Activated CD4-positive, alpha-beta T cell treated with anti-CD3 and anti-CD28 coated beads for 4 hours (primary cell): ENCODE measurements at places on chromosomes 2 and 18.

DNA sequence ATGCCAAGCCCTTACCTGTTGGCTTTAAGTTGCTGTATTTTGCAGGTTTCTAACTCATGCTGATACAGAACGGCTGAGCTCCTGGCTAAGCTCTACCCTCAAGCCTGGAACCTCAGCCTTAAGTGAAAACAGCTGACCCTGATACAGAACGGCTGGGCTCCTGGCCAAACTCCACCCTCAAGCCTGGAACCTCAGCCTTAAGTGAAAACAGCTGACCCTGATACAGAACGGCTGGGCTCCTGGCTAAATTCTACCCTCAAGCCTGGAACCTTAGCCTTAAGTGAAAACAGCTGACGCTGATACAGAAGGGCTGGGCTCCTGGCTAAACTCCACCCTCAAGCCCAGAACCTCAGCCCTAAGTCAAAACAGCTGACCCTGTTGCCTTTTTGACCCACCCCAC, 17.6 kb upstream of the DNER start:
- no peak for DNase-seq

- no peak for DNase-seq
Measured at GRCh38 chr18:64747803-64748202, 598.9 kb upstream of the LINC00305 start.

DNA sequence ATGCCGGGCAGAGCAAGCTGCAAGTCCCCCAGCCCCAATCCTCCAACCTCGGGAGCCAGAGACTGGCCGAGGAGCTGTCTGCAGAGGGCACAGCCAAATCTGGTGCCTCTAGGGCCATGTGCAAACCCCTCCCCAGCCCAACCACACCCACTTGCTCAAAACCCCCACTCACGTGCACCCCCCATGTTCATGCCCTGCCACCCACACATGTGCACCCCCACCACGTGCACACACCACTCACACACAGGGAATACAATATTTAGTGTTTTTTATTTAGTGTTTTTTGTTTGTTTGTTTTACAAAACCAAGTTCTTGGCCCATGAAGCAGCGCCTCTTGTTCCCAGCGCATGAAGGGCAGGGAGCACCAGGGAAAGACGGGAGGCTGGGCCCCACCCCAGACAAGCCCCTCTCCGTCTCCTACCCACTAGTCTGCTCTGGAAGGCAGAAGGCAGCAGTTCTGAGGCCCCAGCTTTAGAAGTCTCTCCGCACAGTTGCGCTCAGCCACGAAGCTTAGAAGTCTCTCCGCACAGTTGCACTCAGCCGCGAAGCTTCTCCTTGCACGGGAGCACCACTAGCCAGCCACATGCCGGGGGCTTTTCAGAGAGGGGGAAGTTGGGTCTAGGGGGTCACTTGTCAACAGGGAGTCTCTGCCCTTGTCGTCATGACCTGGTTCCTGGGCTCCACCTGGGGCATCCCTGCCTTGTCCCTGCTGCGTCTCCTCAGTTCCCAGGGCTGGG, 276.1 kb upstream of the HDAC4 start:
- no peak for DNase-seq

DNA sequence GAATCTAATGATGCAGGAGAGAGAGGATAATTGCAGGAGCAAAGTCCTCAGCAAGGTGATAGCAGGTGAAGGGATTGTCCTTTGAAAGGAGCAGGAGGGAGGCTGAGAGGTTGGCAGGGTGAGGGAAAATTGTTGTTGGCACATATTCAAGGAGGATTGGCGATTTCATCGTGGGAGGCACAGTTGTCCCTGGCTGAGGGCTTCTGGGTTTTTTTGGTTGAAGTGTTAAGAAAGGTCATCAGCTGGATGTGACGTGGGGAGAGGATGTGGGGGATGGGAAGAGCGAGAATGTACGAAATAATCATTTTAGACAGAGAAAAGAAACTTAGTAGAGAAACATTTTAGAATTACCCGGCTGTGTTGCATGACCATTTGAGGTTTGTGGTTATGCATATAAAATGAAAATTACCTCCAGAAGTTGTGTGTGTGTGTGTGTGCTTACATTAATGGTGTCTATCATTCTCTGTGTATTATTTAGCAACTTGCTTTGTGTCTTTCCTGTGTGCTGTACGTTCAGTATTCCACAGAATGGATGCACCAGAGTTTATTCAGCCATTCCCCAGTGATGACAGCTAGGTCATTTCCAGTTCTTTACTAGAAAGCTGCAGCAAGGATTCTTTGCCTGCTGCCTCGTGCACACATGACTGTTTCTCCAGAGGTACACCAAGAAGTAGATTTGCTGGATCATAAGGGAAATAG, 67.6 kb downstream of the SDC1 start:
- no peak for DNase-seq

DNA sequence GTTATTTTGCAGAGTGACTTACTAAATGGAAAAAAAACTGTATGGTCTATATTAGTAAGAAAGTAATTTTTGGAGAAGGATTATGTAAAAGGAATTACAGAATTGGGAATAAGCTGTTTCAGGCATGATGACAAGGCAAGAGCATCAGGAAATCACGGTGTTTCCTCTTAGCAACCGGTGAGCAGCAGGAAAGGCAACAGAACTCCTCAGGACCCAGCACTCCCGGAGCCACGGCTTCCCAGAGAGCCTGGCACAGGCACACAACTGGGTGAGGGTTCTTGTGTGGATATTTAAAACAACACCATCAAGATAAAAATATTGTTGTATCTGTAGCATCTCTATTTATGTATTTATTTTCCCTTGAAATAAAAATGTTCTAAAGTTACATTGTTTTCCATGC, 34.4 kb downstream of the CYP27C1 start:
- no peak for DNase-seq

DNA sequence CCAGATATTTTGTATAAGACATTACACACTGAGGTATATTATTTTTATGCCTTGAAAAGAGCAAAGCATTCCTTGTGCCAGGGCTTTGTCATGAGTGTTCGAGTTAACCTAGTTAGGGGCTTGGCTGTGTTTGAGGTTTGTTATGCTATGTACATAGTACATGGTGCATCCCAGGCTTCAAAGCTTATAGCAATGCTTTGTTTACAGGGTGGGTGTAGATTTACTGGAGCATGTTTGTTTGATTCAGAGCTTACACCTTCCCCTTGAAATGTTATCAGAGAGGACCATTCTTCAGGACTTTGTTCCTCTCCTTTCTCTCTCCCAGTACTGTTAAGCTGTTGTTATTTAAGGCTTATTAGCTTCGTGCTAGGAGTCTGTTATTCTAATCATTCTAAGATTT, 738.7 kb upstream of the LRRTM4 start:
- no peak for DNase-seq

GRCh38 chr2:2026252-2026831, 282.0 kb upstream of the PXDN start:
- DNase-seq = no peak

- peak; percentile 16 for DNase-seq
Measured at GRCh38 chr2:98807221-98807620, 76.3 kb upstream of the MGAT4A start.

DNA sequence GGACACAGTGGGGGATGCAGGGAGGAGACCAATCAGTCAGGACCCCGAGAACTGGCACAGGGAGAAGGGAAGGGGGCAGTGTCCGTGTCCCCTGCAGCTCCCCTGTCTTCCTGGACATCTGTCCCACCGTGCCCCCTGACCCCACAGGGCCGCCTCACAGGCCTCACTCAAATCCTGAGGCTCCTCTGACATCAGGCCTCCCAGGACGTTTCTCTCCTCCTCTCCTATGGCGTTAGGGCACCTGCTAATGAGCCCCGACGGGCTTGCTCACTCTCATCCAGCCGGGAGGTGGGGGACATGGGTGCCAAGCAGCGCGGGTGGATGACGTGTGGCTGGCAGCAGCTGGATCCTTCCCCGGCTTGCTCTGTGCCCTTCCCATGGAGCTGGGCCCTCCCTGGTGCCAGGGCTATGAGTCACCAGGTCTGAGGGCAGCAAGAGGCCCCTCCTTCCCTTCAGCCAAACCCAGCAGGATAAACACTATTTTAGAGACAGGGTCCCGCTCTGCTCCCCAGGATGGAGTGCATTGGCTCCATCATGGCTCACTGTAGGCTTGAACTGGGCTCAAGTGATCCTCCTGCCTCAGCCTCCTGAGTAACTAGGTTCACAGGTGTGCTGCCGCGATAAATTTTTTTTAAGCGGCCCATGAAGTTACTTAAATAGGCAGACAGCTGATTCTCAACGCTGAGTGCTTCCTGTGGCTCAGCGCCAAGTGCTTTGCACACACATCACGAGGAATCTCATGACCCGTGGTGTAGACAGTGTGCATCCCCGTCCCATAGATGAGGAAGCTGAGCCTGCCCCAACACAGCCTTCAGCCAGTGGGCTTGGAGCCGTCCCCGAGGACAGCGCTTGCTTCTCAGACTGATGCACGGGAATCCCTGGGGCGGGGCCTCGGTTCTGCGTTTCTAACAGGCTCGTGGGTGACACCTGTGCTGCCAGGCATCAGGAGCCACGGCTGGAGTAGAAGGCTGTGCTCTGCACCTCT, 64.5 kb upstream of the HDAC4 start:
- no peak for DNase-seq

DNA sequence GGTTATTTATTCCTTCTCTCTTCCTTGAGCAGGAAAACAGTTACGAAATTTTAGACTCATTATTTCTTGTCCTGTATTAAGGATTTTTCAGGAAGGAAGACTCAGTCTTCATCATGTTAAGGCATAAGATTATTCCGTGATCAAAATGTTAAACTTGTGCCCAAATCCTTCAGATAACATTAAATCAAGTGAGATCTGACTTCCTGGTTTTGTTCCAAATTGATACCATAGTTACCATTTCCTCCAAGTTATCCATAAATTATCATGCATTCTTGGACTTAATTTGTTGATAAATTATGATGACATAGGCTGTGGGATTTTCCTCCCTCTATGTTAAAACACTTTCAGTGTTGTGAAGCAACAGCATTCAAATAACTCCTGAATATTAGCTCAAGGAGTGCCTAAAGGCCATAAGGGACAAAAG, 31.9 kb downstream of the EFEMP1 start:
- DNase-seq = no peak
